ENCODE measurements at places on chromosomes 3 and 15. TPM values are rescaled to one million over a fixed set of nuclear protein-coding genes. Genes with fewer than 3 reads are reported as not detected.

Gene C3orf85
- not detected for total RNA-seq

DNA sequence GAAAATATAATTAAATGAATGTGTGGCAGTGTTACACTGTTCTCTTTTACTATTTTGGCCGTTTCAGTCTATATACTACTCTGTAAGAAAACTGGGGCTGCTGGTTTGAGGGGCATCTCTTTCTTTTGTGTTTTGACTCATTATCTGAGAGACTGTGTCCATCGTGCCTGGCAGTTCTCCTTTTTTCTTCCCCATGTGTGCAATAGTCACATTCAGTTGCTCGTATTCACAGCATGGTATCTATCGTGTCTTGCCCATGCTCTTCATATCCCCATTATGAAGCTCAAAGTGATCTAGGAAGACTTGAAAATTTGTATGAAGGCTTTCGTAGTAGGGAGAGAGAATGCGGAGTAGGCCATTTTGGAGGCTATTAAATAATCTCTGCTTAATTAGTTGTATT is 29.8 kb upstream of the FAH start:
- DNase-seq, result no peak

DNA sequence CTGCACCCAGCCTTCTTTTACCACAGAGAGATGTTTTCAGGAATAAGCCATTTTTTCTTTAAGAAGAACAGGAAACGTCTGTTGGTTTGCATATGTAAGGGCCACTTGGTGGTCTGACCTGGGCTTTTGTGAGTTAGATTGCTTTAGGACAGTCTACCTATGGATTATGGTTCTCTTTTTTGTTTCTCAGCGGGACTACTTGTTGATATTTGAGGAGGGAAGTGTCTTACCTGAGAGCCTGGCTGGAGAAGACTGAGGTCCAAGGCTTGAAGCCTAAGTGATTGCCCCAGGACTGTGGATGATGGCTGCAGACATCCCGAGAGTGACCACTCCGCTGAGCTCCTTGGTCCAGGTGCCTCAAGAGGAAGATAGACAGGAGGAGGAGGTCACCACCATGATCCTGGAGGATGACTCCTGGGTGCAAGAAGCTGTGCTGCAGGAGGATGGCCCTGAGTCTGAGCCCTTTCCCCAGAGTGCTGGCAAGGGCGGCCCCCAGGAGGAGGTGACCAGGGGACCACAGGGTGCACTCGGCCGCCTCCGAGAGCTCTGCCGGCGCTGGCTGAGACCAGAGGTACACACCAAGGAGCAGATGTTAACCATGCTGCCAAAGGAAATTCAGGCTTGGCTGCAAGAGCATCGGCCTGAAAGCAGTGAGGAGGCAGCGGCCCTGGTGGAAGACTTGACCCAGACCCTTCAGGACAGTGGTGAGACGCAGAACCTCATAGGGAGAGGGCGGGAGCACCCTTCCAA is 3.0 kb downstream of the ZSCAN2 start:
- no peak for DNase-seq

GRCh38 chr15:81529481-81529880 is 155.5 kb upstream of the TMC3 start:
- DNase-seq, result no peak

- DNase-seq, result no peak
These were observed 85.8 kb downstream of the ANP32A start for GRCh38 chr15:68734881-68735280.

Gene ZNF620
- total RNA-seq, result 4.9 TPM

- DNase-seq, result no peak
These were observed 481 bp upstream of the ECE2 start for GRCh38 chr3:184275381-184275701.

Gene TRIM42
- total RNA-seq, result not detected

GRCh38 chr3:16936233-16936632 is 51.5 kb downstream of the PLCL2 start:
- DNase-seq, result peak; percentile 65

- no peak for DNase-seq
These were observed 53.5 kb downstream of the TOP2B start for GRCh38 chr3:25611193-25611592.

- DNase-seq, result no peak
These were observed 58.5 kb downstream of the HRH1 start for GRCh38 chr3:11212784-11213183.

Gene C3orf20
- 0.28 TPM for total RNA-seq

DNA sequence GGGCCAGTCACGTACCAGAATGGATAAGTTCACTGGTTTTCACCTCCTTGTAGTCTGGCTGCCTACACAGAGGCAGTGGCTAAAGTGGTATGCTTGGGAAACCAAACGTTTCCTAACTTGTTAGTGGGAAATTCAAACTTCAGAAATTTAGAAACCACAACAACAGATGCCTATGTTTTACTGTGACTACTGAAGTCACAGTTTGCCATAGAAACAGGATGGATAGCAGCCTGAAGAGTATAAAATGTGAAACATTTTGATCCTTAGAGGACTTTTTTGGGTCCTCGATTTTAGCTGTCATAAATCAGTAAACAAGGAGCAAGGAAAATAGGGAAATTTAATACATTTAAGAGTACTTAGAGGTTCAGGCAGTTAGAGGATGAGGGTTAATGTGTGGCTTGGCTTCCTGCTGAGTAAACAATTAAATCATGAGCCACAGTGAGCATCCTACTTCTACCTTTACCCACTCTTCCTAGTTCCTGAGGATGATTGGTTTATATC is 48.6 kb downstream of the CMSS1 start:
- peak; percentile 81 for DNase-seq

Gene LRRC28
- total RNA-seq, result 16.7 TPM

- DNase-seq, result no peak
These were observed 52.8 kb upstream of the THUMPD3 start for GRCh38 chr3:9310043-9310442.

GRCh38 chr3:169104972-169105371 is 558.5 kb downstream of the MECOM start:
- no peak for DNase-seq

DNA sequence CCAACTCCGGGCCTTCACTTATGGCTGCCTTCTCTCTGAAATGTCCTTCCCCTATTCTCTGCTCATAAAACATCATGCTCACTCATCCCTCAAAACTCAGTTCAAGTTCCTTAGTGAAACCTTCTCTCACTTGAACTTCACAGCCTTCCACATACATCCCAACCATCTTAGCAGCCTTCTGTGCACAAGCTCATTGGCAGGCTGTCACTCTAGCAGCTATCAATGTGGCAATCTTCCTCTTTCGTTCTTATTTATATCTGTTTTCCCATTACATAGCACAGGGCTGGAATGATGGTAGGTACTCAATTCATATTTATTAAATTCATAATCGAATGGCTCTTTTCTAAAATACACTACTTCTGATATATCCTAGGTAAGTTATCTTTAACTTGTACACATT is 66.4 kb upstream of the MCTP2 start:
- no peak for DNase-seq

Data from activated CD4-positive, alpha-beta T cell treated with anti-CD3 and anti-CD28 coated beads, Interleukin-2, amount 10 ng/mL, durations not matched to agents 24 days and 14 days (primary cell).